Activated T-cell treated with anti-CD3 and anti-CD28 coated beads for 24 hours (primary cell): ENCODE measurements at places on chromosomes 7 and 10.

- no peak for DNase-seq
Measured at GRCh38 chr7:125347269-125347668, 417.6 kb upstream of the POT1 start.

- DNase-seq: no peak
Measured at GRCh38 chr10:17923728-17924127, 28.0 kb upstream of the SLC39A12 start.

DNA sequence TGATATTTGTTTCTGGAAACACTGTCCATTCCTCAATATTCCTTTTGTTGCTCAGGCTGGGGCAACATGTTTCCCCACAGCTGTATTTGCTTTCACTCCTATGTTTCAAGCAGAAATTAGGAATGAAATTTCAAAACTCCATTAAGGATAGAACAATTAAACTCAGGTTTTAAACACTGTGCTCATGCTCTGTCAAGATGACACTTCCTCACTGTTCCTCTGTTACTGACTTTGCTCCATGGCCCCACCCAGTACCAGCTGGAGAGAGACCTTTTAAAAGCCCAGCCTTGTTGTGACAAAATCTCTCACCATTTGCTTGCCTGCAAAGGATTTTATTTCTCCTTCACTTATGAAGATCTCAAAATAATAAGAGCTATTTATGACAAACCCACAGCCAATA, 197.4 kb downstream of the ELMO1 start:
- DNase-seq: no peak

DNA sequence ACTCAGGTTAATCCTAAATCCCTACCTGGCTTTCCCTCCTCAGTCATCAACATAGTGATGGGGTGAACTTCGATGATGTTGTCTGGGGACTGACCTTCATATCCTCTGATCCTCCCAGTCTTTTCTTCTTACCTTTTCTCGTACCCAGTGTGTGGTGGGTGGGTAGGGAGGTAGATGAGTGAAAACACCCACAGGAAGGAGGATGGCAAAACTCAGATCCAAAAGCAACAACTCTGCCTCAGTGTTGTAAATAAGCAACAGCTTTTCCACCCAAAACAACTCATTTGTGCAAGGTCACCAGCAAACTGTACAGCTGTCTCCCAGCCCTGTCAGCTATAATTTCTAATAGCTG, 38.6 kb downstream of the VOPP1 start:
- no peak for DNase-seq

- DNase-seq: no peak
Measured at GRCh38 chr10:93445097-93445960, 36.8 kb downstream of the MYOF start.

GRCh38 chr10:110074298-110074697, 66.5 kb downstream of the ADD3 start:
- no peak for DNase-seq

DNA sequence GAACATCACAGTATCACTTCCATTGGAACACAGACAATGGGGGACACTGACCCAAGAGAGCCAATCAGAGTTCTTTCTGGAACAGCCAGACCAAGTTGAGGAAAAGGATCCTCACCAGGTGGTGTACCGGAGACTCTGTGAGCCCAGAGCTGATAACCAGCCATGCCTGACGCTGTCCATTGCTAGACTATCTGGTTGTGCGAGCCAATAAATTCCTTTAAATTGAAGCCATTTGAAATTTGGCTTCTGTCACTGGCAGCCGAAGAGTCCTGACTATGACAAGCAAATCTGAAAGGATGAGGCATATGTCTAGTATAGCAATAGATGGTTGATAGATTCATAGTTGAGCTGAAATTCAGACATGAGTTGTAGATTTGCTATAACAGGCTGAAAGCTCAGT, 3.1 kb upstream of the LHPP start:
- DNase-seq: no peak

- no peak for DNase-seq
Measured at GRCh38 chr10:22754296-22754695, 39.9 kb upstream of the PIP4K2A start.

DNA sequence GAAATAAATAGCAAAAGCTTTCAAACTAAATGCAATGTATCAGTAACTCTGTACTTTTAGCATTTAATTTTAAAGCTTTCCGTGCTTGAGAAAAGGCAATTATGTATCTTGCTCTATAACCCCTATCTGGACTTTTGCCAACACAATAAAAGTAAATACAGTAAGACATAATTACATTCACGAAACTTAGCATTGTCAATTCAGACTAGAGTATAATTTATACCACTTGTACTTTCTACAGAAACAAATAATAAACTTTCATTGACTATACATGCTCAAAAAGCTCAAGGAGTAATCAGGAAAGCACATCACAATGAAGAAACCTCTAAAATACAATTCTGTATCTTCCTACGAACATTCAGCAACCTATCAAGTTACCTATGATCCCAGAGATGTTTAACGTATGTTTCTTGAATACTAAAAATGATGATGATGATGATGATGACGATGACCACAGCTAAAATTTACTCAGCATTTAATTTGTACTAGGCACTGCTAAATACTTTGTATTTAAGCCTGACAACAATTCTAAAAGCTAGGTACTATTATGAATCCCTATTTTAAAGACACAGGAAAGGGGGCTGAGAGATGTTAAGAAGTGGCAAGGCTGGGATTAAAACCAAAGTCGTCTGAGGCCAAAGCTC, 44.9 kb downstream of the MINDY3 start:
- no peak for DNase-seq

DNA sequence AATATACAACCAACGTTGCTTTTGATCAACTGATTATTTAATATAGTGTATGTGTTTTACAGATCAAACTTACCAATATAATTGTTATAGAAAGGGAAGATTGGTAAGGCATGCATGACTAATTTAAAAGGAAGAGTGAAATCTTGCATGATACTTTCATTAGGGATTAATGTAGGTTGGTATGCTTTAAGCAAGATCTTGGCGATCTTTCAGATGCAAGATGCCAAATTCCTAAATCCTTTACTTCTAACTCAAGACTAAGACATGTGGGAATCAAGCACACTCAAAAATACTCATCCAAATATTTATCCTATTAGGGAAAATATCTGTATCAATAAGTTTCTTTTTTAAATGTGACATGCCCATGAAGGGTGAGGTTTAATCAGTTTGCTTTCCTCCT, 321.4 kb upstream of the MEOX2 start:
- no peak for DNase-seq

- DNase-seq: no peak
Measured at GRCh38 chr10:18793951-18794350, 134.7 kb downstream of the ARL5B start.

DNA sequence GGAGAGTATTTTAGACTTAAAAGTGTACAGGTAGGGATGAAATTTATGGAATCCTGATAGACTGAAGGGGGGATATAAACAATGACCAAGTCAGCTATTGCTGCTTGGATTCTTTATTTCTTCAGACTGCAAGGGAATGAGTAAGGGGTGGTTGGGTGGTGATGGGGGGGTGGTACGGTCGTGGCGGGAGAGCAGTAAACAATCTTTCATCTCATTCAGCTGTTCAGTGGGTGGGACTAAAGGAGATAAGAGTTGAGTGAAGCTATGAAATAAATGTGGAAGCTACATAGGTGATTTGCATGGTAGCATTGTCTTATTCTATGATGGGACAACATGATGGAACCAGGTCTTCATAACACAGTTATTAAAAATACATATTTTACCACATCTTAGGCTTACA, 1.8 kb downstream of the SEPTIN7 start:
- no peak for DNase-seq

- no peak for DNase-seq
Measured at GRCh38 chr7:93146472-93147141, 1.6 kb downstream of the SAMD9L start.

- no peak for DNase-seq
Measured at GRCh38 chr7:155935005-155935557, 122.8 kb upstream of the SHH start.

DNA sequence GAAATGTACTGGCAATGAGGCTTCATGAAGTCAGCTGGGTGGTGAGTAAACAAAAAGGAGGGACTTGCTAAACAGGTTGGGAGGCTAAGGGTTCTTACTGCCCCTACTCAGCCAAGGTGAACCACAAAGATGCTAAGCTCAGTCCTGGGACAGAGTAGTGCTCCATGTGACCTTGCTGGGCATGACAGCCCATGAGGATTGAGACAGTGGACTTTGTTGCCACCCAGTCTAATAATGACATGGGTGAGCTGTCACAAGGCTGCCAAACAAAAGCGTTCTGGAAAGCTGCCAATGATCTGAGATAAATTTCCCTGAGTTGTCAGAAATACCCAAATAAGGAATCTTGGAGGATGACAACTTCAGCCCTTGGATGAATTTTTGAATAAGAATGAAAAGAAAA, 75.2 kb downstream of the CLEC2L start:
- DNase-seq: no peak

DNA sequence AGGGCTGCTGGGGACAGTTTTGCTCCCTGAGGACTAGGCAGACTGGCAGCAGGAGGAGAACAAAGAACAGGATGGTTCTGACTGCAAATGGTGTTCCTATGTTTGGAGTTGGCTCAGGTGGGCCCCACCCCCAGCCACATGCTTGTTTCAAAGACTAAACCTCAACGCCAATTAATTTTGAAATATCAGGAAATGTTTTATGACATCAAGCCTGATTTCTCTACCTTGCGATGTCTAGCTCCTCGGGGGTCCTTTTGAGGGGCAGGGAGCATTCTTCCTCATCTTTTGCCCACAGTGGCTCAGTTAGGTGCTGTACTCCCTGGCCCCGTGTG, 4.1 kb upstream of the MYH16 start:
- DNase-seq: no peak

GRCh38 chr10:122078326-122078725, 89.4 kb downstream of the TACC2 start:
- DNase-seq: no peak

DNA sequence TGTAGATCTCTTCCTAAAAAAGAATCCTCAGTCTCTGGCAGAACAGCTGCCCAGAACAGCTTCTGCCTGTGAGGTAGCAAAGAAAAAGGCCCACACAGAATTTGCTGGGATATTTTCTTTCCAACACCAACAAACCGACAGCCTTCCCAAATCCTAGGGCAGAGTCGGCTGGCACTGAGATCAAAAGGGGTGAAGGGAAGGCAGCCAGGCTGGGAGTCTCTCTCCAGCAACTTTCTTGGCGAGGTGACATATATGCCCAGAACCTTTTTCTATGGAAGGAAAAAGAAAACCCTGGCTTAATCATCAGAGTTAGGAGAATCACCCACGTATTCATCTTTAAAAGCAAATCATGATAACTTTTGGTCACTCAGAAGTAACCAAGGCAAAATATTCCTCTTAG, 279.6 kb downstream of the DNAJB6 start:
- DNase-seq: no peak

DNA sequence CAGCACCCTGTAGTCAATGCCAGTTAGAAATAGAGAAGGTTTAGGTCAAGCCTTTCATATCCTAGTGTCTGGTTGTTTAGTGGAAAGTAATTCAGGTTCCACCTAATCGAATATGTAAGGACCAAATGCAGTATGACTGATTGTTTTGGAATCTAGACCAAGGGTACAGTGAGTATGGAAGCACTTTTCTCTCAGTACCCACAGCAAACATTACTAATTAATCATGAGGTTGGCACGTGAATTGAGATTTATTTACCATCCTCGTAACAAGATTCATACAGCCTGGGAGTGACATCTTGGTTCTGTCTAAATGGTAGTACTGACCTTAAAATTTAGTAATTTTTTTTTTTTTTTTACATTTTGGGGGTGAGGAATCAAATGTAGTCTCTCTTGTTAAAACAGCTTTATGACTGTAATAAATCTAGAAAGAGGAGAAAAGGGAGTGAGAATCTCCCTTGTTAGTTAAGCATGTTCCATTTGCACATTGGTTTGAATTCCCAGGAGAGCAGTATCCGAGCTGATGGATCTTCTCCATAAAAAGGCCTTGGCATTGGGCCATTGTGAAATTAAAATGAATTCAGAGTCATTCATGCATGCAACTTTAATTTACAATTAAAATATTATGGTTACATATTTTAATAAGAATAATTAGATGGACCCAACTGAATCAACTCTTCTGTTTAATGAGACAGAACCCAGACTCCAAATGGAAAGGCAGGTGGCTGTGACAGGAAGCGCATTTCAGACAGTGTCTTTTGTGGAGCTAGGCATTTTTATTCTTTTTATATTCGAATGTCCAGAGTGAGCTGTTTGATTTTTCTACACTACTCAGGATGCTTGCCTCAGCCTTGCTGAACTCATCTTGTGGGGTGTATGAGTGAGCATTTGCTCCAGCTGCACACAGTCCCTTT, 57.6 kb downstream of the SNX10 start:
- DNase-seq: no peak

DNA sequence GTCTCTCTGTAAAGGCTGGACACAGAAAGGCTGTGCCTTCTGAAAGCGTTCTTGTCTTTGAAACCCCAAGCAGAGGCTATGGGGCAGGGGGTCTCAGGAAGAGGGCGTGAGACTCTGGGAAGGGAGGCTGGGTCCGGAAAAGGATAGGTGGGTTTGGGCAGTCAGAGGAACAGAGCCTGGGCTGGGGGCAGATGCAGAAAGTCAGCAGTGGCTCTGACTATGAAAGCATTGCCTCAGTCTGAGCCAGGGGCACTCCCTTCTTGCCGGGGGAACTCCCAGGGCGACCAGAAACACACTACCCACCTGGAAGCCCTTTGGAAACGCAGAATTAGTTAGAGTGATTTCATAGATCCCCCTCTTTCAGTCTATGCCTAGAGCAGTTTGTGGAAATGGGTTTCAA, 72.0 kb downstream of the VWA2 start:
- DNase-seq: no peak

GRCh38 chr10:7817984-7818294, 366 bp upstream of the TAF3 start:
- DNase-seq: no peak

GRCh38 chr10:10605551-10606081, 412.1 kb upstream of the CELF2 start:
- no peak for DNase-seq

GRCh38 chr10:91601212-91601611, 31.7 kb downstream of the PPP1R3C start:
- DNase-seq: no peak

- DNase-seq: no peak
Measured at GRCh38 chr7:30743371-30744074, 8.4 kb upstream of the INMT start.

DNA sequence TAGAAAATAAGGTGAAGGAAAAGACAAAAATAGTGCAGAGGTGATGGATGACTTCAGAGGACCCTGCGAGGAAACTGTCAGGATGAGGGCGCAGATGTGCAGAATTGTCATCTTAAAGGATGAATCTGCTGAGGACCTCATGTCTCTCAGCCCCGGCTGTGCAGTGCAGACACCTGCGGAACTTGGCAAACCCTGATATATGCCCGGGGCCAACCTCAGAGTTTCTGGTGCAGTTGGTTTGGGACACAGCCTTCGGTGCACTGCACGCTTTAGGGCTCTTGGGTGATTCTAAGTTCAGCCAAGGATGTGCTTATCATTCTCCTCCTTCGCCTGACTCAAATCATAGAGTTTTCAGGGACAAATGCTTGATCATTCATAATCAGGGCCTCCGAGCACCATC, 310.1 kb downstream of the TCERG1L start:
- DNase-seq: no peak

- no peak for DNase-seq
Measured at GRCh38 chr7:155192961-155193640, 104.6 kb upstream of the INSIG1 start.

GRCh38 chr7:1902231-1902855, 232.3 kb downstream of the ELFN1 start:
- DNase-seq: no peak
